Activated T-helper 1 cell treated with anti-CD3 and anti-CD28 coated beads, Interleukin-12 subunit alpha, Interleukin-12 subunit beta, Interleukin-2, Interleukin-4 antibody, amounts not matched to agents 30 ng/mL and 10 ng/mL and 1 ng/mL, durations not matched to agents 14 hours and 24 hours and 36 hours (primary cell): ENCODE measurements at places on chromosomes 16 and 17. TPM values are rescaled to one million over a fixed set of nuclear protein-coding genes. Genes with fewer than 3 reads are reported as not detected.
A peak's percentile ranks its signal among the peaks of the same experiment; 100 is the strongest.

DNA sequence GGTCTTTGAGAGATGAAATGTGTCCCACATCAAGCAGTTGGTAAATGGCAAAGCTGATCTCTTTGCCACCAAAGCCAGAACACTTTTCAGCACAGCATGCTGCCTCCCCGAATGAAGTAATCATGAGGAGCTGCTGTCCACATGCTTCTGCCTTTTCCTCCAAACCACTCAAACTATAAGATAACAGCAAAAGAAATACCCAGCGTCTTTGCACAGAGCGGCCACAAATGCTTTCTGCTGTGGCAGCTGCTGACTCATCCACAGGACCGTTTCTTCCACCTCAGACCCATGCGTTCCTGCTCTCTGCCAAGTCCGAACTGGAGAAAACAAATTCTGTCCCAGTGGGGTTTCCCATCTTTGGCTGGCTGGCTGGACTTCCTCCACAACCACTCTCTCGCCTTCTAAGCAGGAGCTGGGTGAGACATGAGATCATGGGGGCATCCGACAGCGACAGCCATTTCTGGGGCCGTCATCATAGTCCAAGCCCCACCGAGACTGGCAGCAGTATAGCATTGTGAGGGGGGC is 27.1 kb downstream of the TBC1D3B start:
- H3K27me3 ChIP-seq = peaks cover 11% of the 10 kb centered on the region
- no peak overlapping the region for H3K27ac ChIP-seq
- H3K36me3 ChIP-seq = no peaks in the 10 kb centered on the region
- no peak overlapping the region for H3K4me3 ChIP-seq
- H3K4me1 ChIP-seq = peaks cover 10% of the 10 kb centered on the region
- DNase-seq = no peak

DNA sequence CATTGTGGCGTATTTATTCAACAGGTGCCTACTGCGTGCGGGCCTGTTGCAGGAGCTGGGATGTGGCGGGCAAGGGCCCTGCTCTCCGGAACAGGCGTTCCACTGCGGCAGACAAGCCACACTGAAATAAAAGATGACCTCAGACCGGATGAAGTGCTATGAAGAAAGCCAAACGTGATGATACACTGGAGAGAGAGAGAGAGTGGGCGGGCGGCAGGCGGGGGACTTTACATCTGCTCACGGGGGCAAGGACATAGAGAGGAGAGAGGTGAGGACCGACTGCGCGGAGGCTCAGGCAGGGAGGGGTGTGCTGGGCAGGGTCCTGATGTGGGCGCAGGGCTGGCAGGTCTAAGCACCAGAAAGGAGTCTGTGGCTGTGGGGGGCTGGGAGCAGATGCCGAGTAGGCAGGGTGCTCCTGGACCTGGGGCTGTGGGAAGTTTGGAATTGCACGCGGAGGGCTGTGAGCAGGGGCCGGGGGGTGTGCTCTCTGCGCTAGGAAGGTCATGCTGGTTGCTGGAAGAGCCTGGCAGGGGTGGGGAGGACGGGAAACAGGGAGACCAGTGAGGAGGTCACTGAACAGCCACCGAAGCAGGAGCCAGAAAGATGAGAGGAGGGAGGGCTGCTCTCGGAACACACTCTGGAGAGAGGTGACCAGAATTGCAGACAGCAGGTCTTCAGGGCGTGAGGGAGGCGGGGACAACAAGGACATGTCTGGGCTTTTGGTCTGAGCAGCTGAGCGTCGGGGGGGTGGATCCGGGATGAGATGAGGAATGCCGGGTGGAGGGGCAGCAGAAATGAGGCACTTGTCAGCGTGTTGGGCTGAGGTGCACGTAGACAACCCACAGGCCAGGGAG is 9.9 kb downstream of the MXRA7 start:
- peaks cover under 1% of the 10 kb centered on the region for H3K4me1 ChIP-seq
- peaks cover 6% of the 10 kb centered on the region for H3K27me3 ChIP-seq
- H3K27ac ChIP-seq = no peak overlapping the region
- DNase-seq = no peak
- no peaks in the 10 kb centered on the region for H3K36me3 ChIP-seq
- H3K4me3 ChIP-seq = no peak overlapping the region

GRCh38 chr16:19344224-19344801 is 58.8 kb downstream of the CLEC19A start:
- no peaks in the 10 kb centered on the region for H3K36me3 ChIP-seq
- DNase-seq = no peak
- H3K4me3 ChIP-seq = no peak overlapping the region

RHOT1 gene
- total RNA-seq = 25.9 and 27.2 TPM in 2 replicates

GRCh38 chr16:2840914-2841313 is 10.8 kb downstream of the ZG16B start:
- no peak overlapping the region for H3K27ac ChIP-seq
- H3K36me3 ChIP-seq = no peaks in the 10 kb centered on the region
- no peak overlapping the region for H3K4me3 ChIP-seq
- H3K27me3 ChIP-seq = peaks cover 3% of the 10 kb centered on the region
- DNase-seq = no peak
- peaks cover 12% of the 10 kb centered on the region for H3K4me1 ChIP-seq

MYH13 gene
- not detected in 2 replicates for total RNA-seq

GRCh38 chr16:81671738-81672597 is 107.1 kb upstream of the PLCG2 start:
- no peak overlapping the region for H3K27ac ChIP-seq
- H3K36me3 ChIP-seq = peaks cover 26% of the 10 kb centered on the region
- no peak overlapping the region for H3K4me3 ChIP-seq
- H3K4me1 ChIP-seq = peaks cover 4% of the 10 kb centered on the region

DNAH3 gene
- total RNA-seq = 0.02 TPM in 1 of 2 replicates, not detected in the other

DNA sequence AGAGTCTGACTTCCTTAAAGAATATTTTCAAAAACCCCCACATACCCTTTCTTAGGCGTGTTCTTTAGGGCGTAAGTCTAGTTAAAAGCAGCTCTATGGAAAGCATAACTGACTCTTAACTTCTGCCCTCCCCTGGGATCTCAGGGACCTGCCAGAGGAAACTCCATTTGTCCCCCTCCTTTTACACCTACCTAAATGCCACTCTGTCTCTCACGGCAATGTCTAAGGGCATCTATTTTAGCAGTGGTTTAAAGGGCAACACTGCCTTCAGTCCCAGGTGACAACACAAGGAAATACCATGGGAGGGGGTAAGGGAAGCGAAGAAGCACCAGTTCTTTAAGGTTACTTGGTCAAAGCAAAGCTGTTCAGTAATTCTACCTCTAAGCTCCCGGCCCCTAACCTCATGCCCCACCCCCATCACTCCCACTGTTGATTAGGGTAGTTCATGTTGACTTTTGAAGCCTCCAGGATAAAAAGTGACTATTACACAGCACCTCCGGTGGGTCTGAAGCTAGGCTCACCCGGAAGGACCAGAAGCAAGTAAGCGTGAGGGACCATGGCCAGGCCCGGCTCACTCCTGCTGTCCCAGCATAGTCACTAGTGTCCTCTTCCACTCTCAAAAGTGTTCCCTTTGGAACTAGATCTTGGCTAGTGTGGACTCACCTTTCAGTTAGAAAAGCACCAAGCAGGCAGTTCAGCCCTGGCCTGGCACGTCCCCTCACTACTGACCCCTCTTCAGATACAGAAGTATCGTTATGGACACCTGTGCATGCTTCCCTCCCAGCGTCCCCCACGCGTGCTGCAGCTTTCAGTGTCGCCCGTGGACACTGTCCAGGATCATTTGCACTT is 47.1 kb downstream of the CYTH1 start:
- H3K4me3 ChIP-seq = peak overlapping the region; percentile 84
- H3K27ac ChIP-seq = peak overlapping the region; percentile 89
- peaks cover 74% of the 10 kb centered on the region for H3K4me1 ChIP-seq
- H3K36me3 ChIP-seq = peaks cover 12% of the 10 kb centered on the region
- H3K27me3 ChIP-seq = no peaks in the 10 kb centered on the region

DNA sequence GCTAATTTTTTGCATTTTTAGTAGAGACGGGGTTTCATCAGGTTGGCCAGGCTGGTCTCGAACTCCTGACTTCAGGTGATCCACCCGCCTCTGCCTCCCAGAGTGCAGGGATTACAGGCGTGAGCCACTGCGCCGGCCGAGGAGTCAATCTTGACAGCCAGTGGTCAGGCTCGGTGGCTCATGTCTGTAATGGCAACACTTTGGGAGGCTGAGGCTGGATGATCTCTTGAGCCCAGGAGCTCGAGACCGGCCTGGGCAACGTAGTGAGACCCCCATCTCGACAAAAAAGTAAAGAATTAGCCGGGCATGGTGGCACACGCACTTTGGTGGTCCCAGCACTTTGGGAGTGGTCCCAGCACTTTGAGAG is 608 bp upstream of the PGS1 start:
- peaks cover 25% of the 10 kb centered on the region for H3K36me3 ChIP-seq
- no peak for DNase-seq
- H3K27me3 ChIP-seq = no peaks in the 10 kb centered on the region
- H3K4me3 ChIP-seq = peak overlapping the region; percentile 97

MPG gene
- 73.9 and 77.5 TPM in 2 replicates for total RNA-seq

GRCh38 chr16:18802767-18803343 is 1.5 kb upstream of the ARL6IP1 start:
- H3K27me3 ChIP-seq = no peaks in the 10 kb centered on the region
- no peak for DNase-seq
- H3K27ac ChIP-seq = peak overlapping the region; percentile 90
- peaks cover 70% of the 10 kb centered on the region for H3K4me1 ChIP-seq
